ENCODE measurements at places on chromosomes 5 and 9.

GRCh38 chr9:137136261-137136880 is 2.6 kb upstream of the GRIN1 start:
- DNase-seq, result no peak

GRCh38 chr9:117624106-117624505 is 80.1 kb upstream of the TLR4 start:
- no peak for DNase-seq

GRCh38 chr5:122296871-122297270 is 15.2 kb upstream of the SNCAIP start:
- no peak for DNase-seq

- no peak for DNase-seq
Measured at GRCh38 chr9:99050292-99050911, 54.5 kb upstream of the TGFBR1 start.

- DNase-seq, result no peak
Measured at GRCh38 chr9:71515107-71515506, 253.2 kb downstream of the CEMIP2 start.

DNA sequence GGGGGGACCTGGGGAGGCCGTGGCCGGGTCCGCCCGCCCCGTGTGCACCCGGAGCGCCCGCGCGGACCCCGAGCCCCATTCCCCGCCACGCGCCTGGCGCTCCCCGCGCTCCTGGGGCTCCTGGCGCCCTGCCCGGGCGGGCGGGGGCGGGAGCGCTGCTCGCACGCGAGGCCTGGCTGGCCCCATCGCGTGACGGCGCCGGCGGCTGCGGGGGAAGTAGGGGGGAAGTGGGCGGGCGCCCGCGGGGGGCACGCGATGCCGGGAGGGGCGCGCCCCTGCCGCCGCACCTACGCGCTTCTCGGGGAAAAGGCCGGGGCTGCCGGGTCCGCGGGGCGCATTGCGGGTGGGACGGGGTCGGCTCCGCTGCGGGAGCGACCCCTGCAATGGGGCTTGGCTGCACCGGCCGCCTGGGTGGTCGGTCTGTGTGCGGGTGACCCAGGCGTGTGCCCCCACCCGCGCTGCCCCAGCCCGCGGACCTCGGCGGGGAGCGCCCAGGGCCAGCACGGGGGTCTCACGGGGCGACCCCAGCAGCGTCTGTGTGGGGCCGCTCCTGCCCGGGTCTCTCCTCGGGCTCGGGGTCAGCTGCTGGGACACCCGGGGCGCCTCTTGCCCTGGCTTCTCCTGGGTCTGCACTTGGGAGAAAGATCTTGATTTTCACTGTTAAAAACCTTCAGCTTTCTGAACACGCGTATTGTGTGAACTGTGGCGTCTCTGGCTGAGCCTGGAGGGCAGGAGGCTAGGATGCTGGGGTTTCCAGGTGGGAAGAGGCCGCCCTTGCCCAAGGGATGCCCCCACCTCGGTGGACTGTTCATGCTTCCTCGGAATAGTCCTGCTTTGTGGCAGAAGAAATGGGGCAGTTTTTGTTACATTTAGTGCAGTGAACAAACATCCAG is 52.4 kb downstream of the AHRR start:
- DNase-seq, result no peak

DNA sequence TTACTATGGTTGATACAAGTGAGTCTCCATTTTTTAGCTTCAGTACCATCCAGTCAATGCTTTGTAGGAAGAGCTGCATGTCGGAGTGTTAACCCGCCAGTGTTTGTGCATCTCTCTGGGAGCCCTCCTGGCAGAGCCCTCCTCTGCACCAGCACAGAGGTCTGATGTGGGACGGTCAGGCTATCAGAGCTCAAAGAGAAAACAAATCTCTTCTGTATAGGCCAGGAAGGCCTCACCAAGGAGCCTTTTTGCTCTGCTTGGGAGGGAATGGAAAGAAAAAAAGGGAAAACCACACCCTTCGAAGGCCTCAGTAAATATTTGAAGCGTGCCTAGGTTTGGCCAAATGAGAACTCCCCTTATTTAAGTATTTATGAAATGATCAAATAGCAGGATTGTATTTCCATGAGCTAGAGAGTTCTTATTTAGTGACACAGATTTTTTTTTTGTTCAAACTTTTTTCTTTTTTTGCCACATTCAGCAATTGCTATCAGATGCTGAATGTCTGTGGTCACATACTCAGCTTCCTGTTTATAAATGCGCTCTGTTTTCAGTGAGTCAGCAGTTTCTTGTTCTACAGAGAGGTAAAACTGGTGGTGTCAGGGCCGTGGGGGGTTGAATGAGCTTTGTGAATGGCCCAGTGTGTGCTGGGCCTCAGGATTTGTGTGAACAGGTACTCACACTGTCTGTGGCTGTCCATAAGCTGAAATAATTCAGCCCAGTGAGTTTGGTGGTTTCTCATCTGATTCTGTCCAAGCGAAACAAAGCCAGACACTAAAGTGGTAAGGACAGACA is 226.6 kb downstream of the SNX18 start:
- DNase-seq, result peak; percentile 48

DNA sequence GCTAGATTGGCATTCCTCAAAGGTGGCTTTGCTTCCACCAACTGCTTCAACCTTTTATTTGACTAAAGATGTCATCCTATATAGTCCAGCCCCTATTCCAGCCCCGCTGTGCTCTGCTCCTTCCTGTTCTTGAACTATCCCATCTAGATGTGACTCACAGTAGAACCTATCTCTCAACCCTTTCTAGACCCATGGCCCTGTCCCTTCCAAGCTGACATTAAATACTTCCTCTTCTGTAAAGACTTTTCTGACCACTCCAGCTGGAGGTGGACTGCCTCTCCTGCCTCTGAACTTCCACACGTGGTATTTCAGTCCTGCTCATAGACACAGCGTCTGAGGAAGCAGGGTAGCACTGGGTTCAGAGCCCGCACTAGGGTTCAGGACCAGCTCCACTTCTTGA is 32.4 kb downstream of the OSTF1 start:
- DNase-seq, result no peak

GRCh38 chr9:110536822-110537221 is 42.7 kb downstream of the SVEP1 start:
- no peak for DNase-seq

GRCh38 chr5:1141834-1142233 is 30.0 kb upstream of the SLC12A7 start:
- DNase-seq, result no peak

DNA sequence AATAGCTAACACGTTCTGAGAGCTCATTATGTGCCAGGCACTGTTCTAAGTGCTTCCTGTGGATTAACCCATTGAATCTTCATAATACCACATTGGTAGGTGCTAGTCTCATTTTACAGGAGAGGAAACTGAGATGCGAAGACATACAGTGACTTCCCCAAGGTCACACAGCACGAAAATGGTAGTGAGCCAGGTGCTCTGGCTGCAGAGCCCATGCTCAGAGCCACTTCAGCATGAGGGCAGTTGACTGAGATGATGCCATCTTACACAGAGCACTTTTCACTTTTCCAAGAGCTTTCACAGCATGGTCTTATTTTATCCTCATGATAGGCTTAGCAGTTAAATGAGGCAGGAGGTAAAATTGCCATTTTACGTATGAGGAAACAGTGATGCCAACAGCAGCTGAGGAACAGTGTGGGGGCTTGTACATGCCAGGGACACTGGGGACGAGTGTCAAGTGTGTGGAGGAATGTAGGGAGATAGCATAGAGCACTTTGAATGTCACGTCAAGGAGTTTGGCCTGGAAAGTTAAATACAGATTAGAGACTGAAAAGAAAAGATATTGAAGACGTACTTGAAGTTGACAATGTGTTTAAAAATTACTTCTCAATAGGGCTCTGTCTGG is 180.0 kb downstream of the KIF4B start:
- no peak for DNase-seq

DNA sequence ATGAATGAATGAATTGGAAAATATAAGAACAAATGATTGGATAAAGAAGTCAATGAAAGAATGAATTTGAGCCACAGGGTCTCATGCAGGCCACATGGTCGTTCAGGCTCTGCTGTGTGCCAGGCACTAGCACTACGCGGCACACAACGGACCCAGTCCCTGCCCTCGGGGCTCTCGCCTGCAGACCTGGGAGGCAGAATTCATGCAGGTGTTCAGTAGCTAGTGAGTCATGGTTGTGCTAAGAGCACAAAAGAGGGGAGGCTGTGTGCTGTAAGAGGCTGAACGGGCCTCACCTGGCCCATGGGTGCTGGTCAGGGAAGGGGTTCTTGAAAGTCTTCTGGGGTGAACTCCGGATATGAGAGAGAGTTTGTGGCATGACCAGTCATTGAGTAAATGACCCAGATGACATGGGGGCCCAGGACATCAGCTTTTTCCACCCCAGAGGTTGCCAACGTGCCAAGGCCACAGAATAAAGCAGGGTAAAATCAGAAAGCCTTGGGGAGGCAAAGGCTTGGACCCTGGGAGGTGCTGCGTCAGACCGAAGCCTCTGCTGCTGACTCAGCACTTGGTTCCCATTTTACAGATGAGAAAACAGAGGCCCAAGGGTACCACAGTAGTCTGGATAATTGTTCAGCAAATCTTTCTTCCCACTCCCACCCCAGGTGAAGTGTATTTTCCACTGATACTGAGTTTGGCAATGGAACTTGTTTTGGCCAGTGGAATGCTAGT is 264.3 kb upstream of the MVB12B start:
- no peak for DNase-seq

- DNase-seq, result no peak
Measured at GRCh38 chr9:79377339-79377855, 194.4 kb upstream of the TLE4 start.

Data from keratinocyte (primary cell).